ENCODE measurements at places on chromosomes 3 and 15.

GRCh38 chr3:165505657-165506056, 309.5 kb upstream of the SLITRK3 start:
- no peak for DNase-seq

GRCh38 chr3:139342054-139342453, 1.8 kb upstream of the MRPS22 start:
- DNase-seq, result no peak

- DNase-seq, result no peak
Observed at GRCh38 chr15:94023531-94023930, 207.8 kb upstream of the MCTP2 start.

- DNase-seq, result no peak
Observed at GRCh38 chr3:159455741-159456181, 532.9 kb upstream of the IL12A start.

DNA sequence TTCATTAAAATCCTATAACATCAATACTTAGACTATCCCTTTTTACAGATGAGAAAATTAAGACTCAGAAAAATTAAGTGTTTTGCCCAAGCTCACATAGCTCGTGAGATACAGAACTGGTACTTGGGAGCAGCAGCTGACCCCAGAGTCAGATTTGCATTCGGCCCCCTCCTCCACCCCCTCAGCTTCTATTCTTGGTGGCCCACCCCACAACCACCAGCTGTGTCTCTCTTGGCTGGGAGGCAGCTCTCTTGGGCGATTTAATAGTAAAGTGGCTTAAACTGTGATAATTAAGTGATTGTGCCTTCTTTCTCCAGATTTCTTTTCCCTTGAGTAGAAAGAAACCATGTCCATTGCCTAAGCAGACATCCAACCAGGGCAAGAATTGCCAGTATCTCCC, 203.6 kb upstream of the PDZRN3 start:
- DNase-seq, result no peak

DNA sequence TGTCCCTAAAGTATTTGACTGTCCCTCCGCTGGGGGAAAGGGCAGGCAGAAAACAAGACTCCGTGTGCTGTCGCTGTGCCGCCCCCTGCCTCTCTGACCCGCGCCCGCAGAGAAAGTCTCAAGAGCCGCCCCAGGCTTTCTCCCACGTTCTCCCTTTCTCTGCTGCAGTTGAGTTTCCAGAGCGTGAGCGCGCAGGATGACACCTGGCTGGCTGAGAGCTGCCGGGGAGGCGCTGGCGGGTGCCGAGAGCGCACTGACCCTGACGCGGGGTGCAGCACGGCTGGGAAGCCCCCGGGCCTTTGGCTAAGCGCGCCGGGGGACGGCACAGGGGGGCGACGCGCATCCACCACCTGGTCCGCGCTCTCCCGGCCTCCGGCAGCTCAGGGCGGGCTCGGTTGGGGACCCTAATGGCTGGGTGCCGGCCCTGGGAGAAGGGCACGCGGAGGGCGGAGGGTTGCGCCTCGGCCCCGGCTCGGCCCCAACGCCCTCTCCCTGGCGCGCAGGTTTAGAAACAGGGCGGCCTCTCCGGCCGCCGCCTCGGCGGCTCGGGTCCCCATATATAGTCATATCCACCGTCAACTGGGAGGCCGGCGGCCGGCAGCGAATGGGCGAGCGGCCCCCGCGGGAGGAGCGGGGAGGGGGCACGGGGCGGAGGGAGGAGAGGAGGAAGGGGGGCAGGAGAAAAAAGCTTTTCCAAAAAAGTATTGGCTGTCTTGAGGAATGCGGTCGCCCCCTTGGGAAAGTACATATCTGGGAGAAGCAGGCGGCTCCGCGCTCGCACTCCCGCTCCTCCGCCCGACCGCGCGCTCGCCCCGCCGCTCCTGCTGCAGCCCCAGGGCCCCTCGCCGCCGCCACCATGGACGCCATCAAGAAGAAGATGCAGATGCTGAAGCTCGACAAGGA, at the start of gene TPM1:
Gene TPM1 (plus strand): TSS at position 774 of the 903 bp plus-strand sequence. CDS start 83 bp downstream, at position 857.
- DNase-seq, result no peak

- DNase-seq, result no peak
Observed at GRCh38 chr3:139758654-139759291, 81.0 kb upstream of the NMNAT3 start.

GRCh38 chr3:79767905-79768267, at the start of gene ROBO1:
TSS of gene ROBO1 (minus strand) at chr3:79767998.
- no peak for DNase-seq

DNA sequence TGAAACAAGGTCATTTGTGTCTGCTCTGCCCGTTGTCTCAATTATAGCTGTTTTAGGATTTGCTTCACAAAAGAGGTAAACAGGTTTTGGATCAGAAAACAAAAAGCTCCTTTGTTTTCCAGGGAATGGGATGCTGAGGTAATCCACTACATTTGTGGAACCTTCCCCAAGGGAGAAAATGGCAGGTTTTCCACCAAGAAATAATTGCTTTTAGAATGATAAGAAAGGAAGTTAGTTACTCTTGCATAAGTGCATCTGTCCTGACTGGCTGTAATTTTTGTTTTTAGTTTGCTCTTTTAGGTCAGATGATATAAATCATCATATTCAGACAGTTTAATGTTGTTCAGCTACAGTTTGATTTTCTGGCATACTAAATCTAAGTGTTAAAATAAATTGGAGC, 198.5 kb upstream of the COL8A1 start:
- DNase-seq, result no peak

GRCh38 chr3:2802429-2802828, 307.7 kb downstream of the IL5RA start:
- no peak for DNase-seq
